ENCODE measurements at places on chromosomes 1 and 21.

- no peak for DNase-seq
Measured at GRCh38 chr1:92483610-92484471, 2.9 kb downstream of the GFI1 start.

GRCh38 chr1:8473891-8474300, 156.0 kb downstream of the SLC45A1 start:
- DNase-seq, result no peak

DNA sequence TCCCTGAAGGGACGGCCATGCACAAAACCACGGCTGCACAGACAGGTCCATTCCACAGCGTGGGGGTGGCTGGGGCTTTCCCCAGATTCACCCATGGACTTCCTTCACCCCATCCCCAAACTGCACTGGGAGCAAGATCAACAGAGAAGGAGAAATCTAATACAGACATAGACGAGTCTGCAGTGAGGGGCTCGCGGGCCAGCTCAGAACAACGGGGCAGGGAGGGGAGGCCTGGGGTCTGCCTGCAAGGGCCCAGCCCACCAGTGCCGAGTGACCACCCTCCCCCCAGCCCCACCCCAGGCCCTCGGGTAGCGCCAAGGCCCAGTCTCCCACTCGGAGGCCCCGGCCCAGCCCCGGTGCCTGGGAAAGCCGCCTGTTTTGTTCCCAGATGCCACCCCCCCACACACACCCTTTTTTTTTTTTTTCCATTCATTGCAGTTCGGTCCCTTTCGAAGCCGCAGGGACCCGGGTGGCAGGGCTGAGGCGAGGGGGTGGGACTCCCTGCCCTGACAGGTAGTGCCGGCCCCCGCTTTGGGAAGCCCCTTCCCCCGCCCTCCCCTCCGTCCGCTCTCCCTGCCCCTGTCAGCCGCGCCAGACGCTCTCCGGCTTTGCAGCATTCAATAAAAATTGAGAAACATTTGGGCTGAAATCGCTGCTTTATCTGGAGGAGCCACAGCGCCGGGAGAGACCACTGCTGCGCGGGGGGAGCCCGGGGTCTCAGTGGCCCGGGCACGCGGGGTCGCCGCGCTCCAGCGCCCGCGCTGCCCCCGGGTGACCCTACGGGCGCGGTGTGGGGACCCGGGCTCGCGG, 543 bp upstream of the EPHB2 start:
- DNase-seq, result no peak

DNA sequence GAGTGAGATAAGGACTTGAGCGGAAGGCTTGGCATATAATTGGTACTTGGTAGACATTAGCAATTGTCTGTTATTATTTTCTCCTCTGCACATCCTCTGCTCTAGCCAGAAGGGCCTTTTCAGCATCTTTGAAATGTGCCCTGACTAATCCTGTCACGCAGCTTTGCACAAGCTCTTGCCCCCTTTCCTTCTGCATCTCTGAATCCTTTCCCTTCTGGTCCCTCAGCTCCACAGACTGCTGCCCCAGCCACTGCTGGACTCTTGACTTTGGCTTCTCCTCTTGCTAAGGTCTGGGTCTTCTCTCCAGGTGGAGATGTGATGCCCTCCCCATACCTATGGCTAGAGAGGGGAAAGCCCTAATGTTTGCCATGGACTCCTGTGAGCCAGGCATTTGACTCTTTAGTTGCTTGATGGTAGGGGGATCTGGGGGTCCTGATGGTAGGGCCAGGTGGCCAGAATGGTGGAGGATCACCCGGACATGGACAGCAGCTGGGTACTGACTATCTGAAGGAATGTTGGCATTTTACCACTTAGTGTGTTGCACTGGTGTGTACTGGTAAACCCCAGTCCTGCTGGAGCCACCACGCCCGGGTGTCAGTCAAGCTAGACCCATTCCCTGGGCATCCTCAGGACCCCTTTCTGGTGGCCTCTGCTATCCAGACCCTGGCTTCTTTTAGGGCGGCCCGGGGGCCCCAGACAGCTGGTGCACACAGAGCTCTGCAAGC, 4.4 kb downstream of the HPCA start:
- DNase-seq, result no peak

DNA sequence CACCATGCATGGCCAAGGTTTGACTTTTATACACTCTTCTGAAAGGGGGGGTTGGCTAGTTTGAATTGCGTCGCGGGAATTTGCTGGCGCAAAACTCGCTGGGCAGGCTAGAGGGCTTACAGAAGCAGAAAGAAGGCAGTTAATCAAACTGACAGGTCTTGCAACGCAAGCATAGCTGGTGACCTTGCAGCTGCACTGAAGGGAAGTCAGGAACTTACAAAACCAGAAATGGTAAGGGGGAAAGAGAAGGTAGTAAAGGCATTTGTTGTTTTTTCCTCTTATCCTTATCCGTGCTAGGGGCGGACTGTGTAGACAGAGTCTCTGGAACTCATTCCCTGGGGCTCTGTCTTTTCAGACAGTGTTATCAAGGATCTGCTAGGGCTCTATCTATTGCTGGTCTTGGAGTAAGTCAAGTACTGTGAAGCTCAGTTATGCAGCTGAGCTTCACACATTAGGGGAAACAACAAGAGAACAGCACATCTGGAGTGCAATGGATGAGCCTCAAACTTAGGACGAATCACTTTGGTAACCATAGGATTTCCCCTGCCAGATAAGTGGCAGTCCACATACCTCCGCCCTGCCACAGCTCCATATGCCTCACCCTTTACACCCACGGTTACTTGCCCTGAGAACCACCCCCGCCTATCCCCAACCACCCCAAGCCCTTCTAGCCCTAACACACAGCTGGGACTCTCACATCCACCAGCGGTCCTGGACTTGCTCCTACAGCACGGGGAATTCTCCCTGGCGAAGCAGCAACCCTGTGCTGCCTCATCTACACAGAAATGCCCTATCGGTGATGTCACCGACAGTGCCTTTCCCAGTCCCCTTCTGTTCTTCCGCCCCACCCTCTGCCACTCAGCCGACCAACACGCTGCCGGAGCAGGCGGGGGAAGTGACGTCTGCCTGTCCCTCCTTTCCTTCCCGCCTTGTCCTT, 251.4 kb downstream of the FAM72C start:
- no peak for DNase-seq

DNA sequence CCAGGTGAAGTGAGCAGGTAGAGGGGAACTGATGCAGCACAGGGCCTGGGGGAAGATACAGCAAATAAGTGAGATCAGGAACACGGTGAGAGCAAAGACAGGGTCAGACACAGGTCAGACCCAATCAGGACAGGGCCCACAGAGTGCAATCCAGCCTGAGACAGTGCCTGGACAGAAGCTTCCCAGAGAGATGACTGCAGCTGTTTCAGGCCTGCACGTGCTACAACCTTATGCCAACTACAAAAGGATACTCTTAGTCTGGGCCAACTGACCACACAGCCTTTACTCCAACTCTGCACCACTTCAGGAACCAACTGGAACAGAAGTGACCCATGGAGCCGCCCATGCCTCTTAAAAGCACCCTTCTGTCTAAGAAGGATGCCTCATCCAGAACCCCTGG, 228.0 kb downstream of the TOMM20 start:
- no peak for DNase-seq

DNA sequence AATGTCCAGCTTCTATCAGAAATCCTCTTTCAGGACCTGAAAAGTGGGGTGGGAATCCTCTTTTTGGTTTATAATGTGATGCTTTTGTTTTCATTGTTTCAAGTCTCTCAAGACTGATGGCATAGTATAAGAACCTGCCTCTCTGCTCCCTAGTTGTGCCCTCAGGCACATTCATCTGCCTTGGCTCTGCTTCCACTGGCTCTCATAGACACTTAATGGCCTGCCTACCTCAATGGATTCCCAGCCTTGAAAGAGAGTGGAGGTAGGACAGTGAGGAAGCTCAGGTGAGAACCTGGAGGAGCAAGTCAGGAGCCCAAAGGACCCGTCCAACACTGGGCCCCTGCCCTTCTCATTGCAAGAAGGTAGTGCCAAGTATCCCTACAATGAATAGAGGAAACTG, 4.8 kb downstream of the TTLL7 start:
- no peak for DNase-seq

DNA sequence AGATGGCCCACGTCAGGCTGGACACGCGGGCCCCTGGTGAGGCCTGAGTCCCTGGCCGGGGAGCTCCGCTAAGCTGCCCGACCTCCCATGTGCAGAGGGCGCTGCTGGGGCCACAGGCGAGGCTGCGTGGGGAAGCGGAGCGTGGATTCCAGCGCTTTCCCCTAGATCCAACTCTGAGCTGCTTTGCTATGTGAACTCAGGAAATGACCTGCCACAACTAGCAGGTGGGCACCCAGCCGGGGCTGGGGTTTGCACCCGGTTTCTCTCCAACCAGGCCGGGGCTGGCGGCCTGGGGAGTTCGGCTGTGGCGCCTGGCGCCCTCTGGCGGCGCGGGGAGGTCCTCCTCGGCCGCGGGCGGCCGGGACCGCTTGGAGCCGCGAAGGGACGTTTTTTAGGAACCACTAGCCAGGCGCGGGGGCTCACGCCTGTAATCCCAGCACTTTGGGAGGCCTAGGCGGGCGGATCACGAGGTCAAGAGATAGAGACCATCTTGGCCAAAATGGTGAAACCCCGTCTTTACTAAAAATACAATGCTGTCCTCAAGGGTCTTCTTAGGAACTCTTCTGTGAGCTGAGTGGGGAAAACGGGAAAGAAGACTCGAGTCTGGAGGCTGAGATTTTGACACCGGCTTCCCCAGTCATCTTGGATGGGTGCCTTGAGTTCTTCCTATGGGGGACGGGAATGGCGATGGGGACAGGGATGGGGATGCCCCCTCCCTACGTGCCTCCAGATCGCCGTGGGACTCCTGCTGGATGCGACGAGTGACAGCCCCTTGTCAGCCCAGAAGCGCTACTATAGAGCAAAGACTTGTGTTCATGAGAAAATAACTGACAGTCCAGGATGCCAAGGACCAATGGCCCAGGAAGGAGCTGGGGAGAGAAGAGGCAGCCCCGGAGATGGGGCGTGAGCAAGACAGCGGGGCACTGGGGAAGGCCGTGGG, 12.6 kb downstream of the PYCR2 start:
- DNase-seq, result peak; percentile 43

DNA sequence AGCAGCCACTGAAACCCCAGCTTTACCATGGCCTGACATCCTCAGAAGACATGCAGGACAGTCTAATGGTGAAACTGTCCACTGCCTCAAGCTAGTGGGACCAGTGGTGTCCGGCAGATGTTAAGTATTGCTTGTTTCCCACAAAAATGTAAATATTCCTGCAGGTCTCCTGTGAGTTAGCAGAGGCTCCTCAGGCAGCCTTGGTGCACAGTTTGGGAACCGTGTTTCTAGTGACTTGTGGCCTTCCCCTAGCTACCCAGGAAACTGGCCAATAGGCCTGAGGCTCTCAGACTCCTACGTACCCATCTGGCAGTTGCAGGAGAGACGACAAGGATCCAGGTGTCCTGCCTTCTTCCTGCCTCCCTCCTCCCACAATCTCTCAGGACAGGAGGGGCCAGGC, 142.4 kb downstream of the CAMTA1 start:
- no peak for DNase-seq

GRCh38 chr1:184392779-184393522, 6.1 kb downstream of the C1orf21 start:
- no peak for DNase-seq

GRCh38 chr1:153390938-153391710, at the start of gene S100A8:
Gene S100A8 (minus strand): TSS chr1:153391073. CDS start chr1:153390535, 538 bp downstream.
- DNase-seq, result no peak

DNA sequence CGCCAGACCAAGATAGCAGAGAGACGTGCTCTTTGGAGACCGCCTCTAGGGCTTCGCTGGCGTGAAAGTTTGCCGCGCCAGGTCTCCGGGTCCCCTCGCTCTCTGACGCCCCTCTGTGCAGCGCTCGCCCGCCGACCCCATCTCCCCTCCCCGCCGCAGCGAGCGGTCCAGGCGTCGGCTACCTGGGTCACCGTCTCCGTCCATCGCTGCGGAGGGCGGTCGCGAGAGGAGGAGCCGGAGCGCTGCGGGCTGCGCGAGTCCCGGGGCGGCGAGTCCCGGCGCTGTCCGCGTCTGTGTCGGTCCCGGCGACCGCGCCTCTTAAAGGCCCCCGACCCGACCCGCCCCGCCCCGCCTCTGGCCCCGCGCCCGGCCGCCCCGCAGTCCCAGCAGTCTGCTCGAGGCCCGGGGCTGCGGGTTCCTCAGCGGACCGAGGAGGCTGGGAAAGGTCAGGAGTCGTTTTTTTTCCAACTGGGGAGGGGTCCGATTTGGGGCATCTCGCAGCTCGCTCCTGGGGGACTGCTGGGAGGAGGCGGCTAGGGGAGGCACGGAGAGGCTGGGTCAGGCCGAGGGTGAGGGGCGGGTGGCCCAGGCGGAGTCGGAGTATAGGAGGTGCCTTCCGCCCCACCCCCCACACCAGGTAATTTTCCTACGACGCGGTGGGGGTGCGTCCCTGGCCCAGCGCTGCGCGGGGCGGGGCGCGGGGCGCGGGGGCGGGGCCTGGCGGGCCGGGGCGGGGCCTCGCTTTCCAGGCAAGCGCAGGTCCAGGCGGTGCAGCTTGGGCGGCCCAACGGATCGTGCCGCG, at the start of the genes FBXO2 and FBXO44:
Gene FBXO2, minus strand, starts transcription at position 293 of the 802 bp plus-strand sequence. Its CDS starts 89 bp downstream, at position 204.
Gene FBXO44, plus strand, starts transcription at position 741 of the 802 bp plus-strand sequence. CDS start 959 bp downstream, outside the sequence.
- peak; percentile 37 for DNase-seq

DNA sequence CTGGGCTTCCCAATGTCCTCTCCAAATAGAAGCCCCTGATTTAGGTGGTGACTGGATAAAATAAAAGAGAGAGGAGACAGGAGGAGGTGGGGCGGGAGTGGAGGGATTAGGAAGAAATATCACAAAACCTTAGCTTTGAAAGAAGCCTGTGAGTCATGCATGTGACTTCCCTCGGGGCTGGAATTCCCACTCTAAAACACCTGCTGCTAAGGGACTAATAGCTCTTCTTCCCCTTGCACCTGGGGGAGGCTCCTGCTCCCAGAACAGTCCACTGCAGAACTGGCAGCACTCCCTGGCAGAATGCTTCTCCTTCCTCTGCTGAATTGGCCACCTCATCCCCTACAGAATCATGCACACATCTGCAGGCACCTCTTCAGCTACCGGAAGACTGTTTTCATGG, 207.2 kb downstream of the ATG4C start:
- no peak for DNase-seq

- no peak for DNase-seq
Measured at GRCh38 chr1:51920130-51920529, 41.6 kb upstream of the NRDC start.

DNA sequence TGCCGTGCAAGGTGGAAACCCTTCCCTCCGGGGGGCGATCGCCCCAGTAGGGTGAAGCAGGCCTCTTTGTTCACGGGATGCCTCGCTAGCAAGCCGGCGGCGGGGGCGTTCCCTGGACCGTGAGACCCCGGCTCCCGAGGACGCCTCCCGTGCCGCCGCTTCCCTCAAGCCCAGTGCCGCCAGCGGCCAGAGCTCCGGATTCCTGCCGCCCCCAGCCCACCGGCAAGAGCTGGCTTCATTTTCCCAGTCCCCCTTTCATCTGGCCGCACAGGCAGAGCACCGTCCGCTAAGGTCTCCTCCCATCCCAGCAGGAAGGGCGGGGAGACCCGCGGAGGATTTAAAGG, 16.3 kb downstream of the IER5 start:
- DNase-seq, result no peak

Data from stimulated activated CD4-positive, alpha-beta T cell treated with anti-CD3 and anti-CD28 coated beads, Interleukin-1b, Interleukin-23, amount 100 ng/mL, for 1 hour (primary cell).